ENCODE measurements at places on chromosomes 12 and 14.

DNA sequence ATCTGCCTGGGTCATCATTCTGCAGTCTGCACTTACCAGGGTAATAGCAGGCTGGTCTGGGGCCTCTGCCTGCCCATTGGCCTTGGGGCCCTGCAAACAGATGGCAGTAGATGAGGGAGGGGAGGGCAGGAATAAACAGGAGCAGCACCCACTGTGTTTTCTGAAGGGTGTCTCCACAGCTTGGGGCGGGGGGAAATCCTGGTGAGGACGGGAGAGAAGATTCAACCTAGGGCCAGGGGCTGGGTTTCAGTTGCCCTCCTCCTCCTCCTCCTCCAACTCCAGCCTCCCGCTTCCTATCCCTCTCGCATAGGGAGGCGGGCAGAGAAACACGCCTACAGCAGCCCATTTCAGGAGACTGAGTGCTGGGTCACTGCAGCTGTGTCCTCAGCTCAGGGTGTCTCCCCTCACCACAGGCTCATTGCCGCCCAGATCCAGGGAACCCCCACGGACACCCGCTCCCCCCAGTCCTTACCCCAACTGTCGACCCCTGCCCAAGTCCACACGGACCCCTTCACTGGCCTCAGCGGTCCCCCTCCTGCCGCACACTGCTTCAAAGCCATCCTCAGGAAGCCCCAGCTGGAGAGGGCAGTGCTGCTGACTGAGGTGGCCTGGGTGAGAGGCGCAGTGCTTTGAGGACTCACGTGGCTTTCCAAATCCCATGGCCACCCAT lies 9.1 kb upstream of the KRT80 start:
- peak; percentile 31 for DNase-seq

- peak; percentile 81 for DNase-seq
Measured at GRCh38 chr12:121797937-121798786, 4.7 kb upstream of the RHOF start.

DNA sequence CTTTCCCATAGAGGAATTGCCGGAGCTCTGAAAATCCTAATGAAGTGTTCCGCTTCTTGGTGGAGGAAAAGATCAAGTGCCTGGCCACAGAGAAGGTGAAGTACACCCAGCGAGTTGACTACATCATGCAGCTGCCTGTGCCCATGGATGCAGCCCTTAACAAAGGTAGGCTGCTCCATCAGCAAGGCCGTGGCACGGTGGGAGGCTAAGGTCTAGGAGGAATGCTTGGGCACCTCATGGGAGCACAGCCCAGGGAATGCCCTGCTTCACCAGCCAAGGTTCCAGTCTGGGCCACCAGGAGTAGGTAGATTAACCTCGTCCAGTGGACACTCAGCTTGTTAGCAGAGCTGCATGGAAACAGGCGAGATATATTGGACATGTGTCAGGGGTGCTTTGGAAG lies 6.4 kb upstream of the TPI1 start:
- DNase-seq = no peak

- no peak for DNase-seq
Measured at GRCh38 chr14:100556936-100557505, 30.2 kb downstream of the BEGAIN start.

DNA sequence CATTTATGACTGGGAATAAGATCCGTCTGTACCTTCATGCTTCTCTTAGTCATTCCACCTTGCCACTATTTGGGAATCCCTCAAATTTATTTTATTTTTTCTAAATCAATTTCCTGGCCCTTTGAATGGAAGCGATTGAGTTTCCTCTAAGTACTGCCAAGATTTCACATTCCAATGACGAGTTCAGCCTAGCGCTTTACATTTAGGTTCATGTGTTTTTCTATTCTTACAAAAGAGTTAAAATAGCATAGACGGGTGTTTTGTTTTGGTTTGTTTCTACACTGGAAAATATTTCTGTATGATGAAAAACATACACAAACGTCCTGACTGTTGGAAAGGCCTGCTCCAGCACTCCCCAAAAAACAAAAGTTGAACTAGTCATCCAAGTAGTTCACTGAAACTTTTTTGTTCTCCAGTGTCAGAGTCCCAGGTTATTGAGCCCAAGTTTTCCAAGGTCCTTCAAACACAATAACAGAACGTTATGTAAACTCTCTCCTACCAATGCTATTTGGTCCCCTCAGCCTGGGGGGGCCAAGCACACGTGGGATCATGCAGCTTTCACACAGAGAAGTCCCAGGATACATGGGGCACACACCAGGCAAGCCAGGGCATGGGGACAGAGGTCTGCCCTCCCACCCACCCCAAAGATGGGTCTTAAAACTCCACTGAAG lies 74.8 kb upstream of the FOXN3 start:
- DNase-seq = no peak

- no peak for DNase-seq
Measured at GRCh38 chr12:65335021-65335714, 56.7 kb downstream of the MSRB3 start.

DNA sequence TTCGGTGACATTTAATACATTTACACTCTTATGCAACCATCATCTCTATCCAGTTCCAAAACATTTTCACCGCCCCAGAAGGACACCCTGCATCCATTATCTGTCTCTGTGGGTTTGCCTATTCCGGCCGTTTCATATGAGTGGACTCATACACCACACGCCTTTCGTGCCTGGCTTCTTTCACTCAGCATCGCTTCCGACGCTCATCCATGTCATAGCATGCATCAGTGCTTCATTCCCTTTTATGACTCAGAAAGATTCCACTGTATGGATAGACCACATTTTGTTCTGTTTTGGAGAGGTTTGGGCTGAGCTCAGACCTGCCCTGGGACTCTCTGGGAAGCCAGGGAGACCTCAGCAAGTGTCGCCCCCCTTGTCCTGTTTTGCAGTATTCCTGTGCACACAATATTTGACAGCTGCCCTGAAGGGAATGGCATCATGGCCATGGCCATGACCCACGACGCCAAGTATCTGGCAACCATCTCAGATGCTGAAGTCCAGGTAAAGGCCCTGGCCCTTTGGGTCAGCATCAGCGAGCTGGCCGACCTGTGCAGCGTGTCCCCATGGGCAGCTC lies 23.8 kb downstream of the CFAP251 start:
- DNase-seq = no peak

- DNase-seq = no peak
Measured at GRCh38 chr12:6306151-6306550, 4.3 kb upstream of the PLEKHG6 start.

- DNase-seq = no peak
Measured at GRCh38 chr14:22800346-22800745, 14.9 kb downstream of the SLC7A7 start.

GRCh38 chr12:97748298-97748697 lies 285.7 kb downstream of the RMST start:
- no peak for DNase-seq

DNA sequence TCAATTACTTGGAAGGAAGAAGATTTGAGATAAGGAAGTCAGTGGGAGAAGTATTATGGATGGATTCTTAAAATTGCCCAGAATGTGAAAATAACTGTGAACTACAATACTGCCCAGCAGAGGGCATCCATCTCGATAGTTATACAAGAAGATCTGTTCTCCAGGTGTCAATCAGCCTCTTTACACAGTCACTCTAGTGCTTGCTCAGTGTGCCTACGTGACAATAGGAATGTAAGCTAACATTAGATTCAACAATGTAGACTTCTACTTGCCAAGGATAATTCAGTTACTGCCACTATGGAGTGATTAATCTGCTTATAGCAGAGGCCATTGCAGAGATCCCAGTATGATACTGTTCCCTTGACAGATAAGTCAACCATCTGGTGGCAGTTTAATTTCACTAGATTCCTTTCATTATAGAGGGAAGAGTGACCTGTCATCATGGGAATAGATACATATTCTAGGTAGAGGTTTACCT lies 10.6 kb upstream of the MAP4K5 start:
- no peak for DNase-seq

DNA sequence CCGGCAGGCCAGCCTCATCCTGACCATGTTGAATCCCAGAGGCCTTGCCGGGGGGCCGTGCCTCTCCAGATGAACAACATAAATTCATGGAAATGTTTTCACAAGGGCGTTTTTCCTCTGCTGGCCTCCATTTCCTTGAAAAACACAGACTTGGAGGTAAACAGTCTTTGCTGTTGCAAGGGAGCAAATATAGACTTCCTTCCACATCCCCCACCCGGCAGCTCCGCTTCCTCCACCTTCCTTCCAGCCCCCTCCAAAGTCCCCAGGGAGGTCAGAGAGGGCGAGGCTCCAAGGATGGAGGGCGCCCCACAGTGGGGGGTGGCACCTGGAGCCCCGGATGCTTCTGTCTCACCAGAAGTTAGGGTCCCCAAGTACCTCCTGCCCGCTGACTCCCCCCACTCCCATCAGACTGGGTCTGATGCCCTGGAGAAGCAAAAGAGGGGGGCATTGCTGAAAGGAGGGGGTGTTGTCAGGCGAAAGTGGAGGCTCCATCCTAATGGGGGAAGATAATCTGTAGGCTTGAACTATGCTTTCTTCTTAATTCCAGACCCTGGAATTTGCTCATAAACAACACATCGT lies 31.1 kb downstream of the CALM1 start:
- peak; percentile 37 for DNase-seq

DNA sequence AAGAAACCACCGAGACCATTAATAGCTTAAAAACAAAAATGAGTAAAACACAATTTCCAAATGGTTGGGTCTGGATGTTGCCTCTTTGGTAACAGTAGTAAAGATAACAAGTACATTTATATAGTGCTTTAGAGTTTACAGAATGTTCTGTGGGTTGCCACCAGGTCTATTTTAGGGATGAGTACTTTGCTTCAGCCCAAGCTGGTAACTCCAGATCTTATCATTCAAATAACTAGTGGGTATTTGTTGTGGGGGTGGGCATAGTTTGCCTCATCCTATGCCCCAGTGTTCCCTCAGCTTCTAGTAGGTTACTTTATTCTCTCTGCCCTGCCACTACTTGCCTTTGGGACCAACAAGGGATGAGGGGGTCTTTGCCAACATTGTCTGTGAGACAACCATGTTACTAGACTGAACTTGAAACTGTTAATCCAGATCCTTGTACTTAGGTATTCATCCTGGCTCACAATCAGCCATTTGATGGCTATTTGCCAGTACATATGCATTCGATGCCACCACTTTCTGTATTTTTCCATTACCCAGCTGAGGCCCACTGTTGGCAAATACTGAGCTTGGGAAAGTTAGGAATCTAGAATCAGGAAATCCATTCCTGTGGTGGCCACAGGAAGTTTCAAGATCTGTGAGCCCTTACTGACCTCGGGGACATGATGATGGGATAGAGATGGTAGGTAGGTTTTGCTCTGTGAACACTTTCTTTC lies 17.6 kb upstream of the AKAP6 start:
- DNase-seq = no peak

DNA sequence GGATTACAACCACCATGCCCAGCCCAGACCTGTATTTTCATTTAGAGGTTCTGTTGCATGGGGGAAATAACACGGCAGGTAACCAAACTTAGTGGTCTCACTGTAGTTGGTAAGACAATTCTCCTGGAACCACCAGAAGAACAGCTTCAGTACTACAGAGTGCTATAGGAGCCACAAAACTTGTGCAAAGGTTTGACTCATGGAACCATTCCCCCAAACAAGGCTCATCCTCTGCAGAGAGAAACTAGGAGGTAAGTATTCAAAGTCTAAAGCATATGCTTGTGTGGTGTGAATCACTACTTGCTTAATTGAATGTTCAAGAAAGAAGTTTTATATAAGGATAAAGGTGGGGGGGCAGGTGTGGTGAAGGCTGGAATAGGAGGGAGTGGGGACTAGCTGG lies 58.7 kb downstream of the GNS start:
- DNase-seq = no peak

GRCh38 chr12:52992699-52993557 lies 13.3 kb upstream of the EIF4B start:
- DNase-seq = no peak

GRCh38 chr14:55026441-55026792 lies 482 bp downstream of the WDHD1 start:
- no peak for DNase-seq

DNA sequence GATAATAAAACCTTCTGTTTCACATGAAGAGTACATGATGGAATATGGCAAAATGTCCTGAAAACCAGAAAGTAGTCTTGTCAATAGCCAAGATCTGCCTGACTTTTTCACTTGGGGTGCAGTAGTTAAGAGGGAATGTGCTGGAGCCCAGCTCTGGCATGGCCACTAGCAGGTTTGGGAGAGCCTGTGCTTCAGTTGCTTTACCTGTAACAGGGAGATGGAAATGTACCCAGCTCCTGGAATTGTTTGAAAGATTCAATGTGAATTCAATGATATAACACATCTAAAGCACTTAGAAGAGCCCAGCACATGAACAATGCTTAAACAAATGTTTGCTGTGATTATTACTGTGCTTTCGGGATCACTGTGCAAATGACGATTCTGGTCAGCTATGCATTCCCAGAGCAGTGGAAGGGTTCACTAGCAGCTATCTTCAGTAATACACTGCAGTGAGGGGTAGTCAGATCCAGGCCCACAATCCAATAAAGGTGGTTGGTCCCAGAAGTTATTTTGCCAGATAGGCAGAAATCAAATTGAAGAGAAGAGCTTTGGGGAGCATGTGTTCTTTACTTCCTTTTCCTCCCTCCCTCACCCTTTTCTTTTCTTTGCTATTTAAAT lies 224.9 kb downstream of the APAF1 start:
- no peak for DNase-seq

DNA sequence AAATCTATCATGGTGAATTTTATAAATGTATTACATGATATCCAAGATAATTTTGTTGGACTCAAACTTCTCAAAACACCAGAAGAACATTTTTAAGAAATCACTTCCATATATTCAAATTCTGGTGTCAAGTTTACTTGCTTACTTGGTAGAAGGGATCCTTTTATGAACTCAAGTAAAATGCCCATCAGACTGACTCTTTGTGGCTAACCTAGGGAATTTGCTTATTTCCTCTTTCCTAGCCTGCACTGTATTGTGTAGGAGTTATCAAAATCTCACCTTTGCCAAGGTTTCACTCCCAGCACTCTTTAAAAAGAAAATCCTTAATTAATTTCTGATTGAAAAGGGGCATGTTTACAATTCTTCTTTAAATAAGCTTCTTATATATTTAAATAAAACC lies 196.5 kb downstream of the DUSP6 start:
- DNase-seq = no peak

DNA sequence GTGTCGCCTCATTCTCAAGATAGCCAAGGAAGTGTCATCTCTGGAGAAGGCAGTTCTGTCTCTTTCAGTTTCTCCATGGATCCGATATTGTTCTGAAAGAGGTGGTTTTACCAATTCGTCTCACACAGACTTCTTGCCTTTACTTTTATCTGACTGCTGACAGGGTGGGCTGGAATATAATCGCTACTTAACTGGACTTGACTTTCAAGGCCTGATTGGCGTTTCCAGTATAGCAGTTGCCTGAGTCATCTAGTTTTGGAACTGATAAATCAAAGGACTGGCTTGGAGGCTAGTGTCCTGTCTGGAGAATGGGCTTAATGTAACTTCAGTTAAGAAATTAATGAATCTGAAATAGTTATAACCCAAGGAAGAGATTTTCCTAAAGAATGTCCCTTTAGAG lies 21.6 kb downstream of the PRKCH start:
- DNase-seq = no peak

- no peak for DNase-seq
Measured at GRCh38 chr12:105198961-105199360, 37.0 kb downstream of the APPL2 start.

- DNase-seq = no peak
Measured at GRCh38 chr14:92590941-92591340, 77.4 kb downstream of the RIN3 start.

- no peak for DNase-seq
Measured at GRCh38 chr14:99242816-99243721, 28.9 kb downstream of the BCL11B start.
